Heart right ventricle (tissue), 16 donors: ENCODE measurements at places on chromosomes 4 and X.

- no peak for DNase-seq
These were observed 2.5 kb downstream of the OCIAD2 start for GRCh38 chr4:48904101-48904500.

DNA sequence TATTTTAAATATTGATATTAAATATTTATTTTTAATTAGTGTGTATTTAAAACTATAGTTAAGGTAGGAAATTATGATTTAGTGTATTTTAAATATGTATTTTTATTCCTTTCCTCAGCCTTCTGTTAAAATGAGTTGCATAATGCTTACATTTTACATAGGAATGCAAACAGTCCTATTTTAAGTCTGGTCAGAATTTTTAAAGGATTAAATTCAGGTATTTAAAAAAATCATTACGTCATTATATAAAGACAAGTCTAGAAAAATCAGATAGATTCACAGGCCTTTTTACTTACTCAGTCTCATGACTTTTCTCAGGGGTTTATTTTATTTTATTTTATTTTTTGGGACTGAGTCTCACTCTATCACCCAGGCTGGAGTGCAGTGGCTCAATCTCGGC lies 50.4 kb upstream of the RPA4 start:
- no peak for DNase-seq

- DNase-seq = no peak
These were observed 18.7 kb upstream of the SEC24B start for GRCh38 chr4:109414938-109415337.

DNA sequence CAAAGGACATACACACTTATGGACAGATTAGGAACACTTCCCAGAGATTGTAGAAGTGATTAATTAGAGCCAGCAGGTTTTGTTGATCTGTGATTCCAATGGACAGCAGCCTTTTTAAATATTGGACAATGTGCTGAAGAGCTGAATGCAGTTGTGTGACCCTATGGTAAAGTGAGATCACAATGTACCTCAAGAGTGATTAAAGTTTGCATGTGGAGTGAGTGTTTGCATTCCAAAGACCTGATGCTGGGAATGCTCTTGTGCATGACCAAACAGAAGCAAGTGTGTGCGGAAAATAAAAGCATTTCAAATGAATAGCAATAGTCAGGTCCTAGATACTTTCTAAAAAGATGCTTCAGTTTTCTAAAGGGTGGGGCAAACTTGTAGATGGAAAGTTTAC lies 154.1 kb downstream of the BANK1 start:
- no peak for DNase-seq

DNA sequence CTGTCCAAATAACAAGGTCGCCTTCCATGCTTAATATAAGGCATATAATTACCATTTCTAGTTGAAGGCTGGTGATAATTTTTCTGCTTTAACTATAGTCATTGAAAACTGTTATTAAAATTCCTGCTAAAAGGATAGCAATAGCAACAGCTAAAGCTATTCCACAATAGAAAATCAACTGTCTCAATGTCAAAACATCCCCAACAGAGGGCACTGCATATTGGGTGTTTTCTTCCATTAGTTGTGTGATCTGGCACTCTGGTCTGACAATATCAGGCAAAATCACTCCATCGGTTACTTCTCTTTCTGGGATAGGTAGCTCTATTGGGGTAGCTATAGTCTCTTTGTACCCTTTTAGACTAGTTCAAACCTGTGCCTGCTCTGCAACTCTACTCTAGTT lies 53.5 kb downstream of the TMPRSS11F start:
- no peak for DNase-seq

GRCh38 chr4:38489924-38490639 lies 173.9 kb upstream of the KLF3 start:
- DNase-seq = no peak

DNA sequence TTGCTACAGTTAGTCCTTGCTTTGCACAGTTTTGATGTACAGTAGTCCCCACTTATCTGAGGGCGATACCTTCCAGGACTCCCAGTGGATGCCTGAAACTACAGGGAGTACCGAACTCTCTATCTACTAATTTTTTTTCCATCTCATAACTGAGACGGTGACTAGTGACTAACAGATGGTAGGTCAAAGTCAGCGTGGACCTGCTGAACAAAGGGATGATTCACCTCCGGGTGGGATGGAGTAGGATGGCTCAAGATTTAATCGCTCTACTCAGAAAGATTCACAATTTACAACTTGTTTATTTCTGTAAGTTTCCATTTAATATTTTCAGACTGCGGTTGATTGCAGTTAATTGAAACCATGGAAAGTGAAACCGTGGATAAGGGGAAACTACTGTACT lies 655.8 kb downstream of the ZNF674 start:
- DNase-seq = no peak

DNA sequence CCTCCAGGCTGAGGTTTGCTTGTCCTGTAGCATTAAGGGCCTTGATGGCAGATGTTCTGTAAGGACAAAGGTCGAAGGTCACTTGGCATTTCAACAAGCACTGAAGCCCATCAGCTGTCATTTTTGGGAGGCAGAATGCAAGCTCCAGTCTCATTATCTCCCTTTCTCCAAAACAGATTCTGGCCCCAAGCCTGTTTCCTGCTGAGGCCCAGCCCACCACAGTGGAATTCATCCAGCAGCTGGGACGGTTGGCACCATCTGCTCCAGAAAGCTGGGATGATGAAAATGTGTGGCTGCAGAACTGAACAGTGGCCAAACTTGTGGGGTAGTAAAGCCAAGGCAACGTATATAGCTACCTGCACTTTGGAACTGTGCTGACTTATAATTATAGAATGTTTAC lies 17.7 kb upstream of the PPEF2 start:
- no peak for DNase-seq

DNA sequence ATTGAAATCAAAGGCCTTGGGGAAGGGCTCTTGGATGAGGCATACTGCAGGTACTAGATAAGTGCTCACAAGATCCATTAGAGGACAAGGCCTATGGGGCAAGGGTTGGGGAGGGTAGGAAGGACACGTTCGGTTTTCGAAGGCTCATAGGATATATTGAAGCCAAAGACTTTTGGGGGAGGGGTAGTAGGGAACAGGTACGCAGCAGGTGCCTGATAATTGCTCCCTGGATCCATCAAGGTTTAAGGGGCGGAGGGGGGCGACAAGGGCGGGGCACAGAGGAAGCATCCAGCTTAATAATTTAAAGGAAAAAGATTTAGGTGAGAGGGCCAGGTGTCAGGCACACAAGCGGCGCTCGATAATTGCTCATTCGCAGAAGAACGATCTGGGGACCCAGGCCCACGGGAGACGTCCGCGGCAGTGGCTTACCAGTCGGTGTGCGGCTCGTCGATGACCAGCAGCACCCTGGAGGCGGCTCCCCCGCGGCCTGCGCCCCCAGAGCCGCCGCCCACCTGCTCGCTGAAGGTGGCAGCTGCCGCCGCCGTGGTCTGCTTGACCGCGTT lies 653 bp downstream of the SYN1 start:
- DNase-seq = no peak

GRCh38 chrX:24037729-24038128 lies 10.7 kb upstream of the KLHL15 start:
- no peak for DNase-seq

DNA sequence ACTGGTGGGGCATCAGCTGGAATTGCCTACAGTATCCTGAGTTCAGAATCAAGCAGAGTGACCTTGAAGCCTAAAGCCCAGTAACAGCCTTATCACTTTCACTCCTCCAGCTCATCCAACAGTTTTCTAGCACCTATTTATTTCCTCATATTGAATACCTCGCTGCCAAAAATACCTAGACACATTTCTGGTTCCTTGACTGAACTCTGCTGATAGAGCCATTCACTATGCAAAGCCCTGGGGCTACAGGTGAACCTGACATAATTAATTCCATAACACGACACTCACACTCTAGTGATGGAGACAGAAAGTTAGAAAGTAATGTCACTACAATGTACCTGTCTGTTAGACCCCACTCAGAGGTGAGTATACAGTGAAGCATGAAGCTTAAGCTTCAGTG lies 149.0 kb upstream of the STX18 start:
- DNase-seq = no peak

DNA sequence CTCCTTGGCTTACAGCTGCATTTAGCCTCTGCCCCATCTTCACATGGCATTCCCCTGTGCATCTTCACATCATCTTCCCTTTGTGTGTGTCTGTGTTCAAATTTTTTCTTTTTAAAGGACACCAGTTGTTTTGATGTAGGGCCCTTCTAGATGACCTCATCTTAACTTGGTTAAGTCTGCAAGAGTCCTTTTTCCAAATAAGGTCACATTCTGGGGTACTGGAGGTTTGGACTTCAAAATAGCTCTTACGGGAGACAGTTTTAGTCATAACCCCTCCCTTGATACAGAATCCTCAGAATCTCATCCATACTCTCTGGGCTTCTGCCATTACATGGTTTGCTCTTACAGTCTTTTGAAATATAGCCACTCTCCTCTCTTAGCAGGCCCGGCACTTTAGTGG lies 231.5 kb upstream of the ATP6AP2 start:
- DNase-seq = no peak

DNA sequence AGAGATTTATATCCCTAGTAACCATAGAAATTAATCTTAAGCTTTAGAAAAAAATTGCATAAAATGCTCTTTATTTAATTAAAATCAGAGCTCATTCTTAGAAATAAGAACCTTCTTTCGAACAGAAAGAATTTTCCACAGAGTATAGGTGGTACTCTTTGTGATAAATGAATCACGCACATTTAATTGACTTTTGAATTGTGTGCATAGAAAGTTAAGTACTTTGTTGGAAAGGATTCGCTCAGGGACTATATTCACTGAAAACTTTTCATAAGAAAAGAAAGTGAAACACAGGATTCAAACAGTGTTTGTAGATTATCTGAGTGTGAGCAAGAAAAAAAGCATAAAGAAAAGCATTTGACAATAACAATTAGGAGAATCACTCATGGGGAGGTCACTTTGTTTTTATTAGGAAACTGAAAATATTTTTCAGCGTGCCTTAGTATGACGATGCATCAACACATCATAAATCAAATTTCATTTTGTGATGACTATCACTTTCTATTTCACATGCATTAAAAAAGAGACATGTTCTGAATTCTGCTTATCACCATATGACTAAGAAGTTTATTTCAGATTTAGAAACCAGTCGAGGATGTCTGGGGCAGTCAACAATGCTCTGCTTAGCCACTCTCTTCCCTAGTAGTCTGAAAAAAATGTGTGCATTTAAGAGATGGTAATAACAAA lies 49.5 kb downstream of the STX18 start:
- DNase-seq = no peak

- DNase-seq = peak; percentile 29
These were observed 374.7 kb downstream of the ANKRD50 start for GRCh38 chr4:124337874-124338273.

GRCh38 chr4:175905925-175906324 lies 93.9 kb upstream of the GPM6A start:
- no peak for DNase-seq

- DNase-seq = no peak
These were observed 15.0 kb downstream of the SHISA3 start for GRCh38 chr4:42412251-42412650.

DNA sequence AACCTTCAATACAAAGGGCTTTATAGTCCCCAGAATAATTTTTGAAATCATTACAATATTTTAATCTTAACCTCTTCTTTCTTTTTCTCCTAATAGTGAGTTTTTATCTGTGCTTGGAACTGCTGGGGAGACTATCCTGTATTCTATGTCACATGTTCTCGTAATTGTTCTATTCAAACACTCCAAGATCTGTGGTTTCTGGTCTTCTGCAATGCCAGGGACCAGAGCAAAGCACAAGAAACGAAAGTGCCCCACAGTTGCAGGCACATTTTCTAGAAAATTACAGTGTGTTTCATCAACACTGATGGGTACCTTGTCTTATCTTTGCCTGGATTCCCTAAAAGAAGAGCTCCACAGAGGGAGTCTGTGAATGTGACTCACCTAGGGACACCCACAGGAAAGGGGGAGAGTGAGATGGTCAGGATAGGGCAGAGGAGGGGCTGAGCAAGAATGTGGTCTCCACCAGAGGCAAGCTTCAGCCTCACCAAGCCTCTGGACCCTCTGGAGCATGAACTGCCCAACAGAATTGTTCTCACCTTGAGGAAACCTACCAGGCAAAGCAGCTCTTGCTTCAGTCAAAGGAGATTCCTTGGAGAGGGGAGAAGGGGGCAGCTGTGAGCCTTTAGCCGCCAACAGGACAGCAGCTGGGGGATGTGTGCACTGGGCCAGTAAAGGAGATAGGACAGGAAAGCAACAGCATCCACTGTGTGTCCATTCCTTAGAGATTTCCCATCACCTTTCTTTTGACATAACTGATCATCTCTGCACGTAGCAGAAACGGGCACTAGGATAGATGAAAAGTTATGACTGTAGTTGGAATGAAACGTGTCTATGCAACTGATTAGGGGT lies 25.9 kb downstream of the UNC5C start:
- DNase-seq = no peak

GRCh38 chr4:58522765-58523382 lies 1412.7 kb upstream of the IGFBP7 start:
- no peak for DNase-seq

DNA sequence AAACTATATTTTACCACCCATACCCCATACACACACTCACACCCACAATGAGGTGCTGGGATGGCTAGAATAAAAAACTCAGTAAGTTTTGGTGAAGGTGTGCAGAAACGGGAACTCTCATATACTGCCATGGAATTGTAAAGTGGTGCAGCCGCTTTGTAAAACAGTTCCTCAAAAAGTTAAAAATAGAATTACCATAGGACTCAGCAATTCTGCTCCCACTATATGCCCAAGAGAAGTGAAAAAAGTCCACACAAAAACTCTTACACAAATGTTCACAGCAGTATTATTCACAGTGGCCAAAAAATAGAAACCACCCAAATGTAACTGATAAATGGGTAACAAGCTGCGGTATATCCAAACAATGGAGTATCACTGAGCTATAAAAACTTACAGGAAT lies 6.5 kb downstream of the CENPU start:
- DNase-seq = no peak

DNA sequence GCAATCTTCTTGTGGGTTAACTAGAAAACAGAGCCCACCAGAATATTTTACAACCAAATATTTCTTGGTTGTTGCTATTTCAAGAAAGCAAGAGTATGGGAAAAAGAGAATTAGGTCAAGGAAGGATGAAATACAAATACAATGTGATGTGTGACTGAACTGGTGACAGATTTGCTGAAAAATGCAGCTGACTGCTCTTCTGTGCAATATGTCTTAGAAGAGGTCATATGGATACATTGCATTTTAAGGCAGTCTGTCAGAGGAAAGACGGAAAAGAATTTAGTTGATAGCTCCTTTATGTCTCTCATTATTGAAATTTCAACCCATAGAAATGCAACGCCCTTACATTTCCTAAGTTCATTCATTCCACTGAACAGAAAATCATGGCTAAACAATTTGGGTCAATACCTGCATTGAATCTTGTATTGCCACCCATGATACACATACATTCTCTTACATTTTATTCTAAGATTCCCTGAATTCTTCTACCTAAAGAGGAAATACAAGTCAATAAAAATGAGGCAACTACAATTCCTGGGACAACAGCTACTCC lies 423.1 kb downstream of the ADAM29 start:
- DNase-seq = no peak

- DNase-seq = no peak
These were observed 174.8 kb upstream of the CXCL13 start for GRCh38 chr4:77430847-77431246.
